ENCODE measurements at places on chromosomes 12 and 14.

GRCh38 chr12:2112401-2112800 lies 59.6 kb downstream of the CACNA1C start:
- DNase-seq = no peak

GRCh38 chr12:52392465-52393007 lies 7.1 kb upstream of the KRT84 start:
- no peak for DNase-seq

DNA sequence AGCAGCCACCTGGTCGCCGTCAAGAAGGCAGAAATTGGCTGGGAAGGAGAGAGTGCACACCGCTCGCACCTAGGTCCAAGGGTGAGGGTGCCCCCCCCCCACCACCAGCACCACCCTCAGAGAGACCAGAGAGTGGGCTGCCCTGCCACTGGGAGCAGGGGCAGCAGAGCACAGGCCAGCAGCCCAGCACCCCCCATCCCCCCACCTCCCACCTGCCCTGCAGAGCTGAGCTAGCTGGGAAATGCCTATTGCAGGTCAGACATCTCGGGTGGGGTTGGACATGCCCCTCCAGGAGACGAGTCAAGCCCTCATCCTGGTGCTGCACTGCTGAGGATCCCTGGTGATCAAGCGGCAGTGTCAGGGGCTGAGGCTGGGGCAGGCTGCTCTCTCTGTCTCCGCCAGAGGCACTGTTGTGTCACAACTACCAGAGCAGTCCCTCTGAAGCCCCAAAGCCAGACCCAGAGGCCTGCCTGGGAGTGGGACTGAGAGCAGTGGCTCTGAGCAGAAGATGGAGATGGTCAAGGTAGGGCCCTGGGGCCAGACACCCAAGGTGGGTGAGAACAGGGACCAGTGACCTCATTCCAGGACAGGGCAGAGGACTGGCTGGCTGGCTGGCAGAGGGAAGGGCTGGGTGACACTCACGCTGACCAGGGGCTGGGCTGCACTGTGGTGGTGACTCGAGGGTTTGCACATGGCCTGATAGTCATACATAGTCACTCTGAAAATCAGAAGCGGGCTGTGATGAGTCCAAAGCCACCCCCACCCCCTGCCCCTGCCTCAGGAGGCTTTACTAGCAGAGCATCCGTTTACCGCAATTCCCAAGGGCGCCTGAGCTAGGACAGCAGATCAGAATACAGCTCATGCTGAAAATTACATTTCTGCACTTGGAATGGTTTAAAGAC lies 19.7 kb upstream of the LRTM2 start:
- no peak for DNase-seq

DNA sequence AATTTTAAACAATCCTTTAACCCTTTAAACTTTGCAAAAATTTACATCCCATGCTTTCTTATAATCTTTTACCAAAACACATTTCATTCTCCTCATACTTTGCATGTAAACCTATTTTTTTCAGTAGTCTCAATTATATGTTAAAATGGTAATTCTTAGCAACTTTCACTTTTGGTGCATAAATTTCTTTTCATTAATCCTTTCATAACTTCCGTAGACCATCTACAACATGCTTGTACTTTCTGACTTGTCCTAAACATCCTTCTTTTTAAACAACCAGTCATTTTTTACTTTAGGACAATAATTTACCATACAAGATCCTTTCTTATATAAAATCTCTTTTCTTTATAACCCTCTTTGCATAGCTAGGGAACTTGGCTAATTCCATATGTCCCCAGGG lies 19.5 kb downstream of the CCDC91 start:
- DNase-seq = no peak

DNA sequence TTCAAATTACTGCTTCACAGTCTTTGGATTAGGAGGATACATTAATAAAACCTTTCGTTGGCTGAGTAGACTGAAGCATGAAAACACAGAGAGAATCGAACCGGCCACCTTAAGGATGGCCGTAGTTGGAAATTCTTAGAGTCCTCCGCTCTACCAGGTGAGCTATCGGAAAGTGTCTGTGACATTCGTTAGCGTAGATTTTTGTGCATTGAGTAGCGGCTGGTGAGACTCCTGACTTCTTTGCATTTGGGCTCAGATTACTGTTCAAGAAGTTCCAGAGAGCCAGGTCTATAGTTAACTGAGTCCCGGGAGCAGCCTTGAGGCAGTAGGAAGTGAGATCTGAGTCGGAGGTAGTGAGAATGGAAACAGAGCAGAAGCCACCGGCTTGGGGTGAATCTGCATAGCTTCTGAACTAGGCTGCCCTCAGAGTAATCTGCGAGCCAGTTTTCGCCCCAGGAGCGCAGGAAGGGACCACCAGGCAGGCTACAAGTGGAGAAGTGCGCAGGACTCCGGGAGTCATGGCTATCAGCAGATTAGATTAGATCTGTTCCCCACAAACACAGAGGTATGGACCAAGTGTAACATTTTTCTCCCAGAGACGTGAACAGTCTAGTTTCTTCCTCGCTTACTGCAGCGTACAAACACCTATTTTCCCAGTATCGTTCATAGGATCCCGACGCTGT lies 11.0 kb downstream of the OR6S1 start:
- no peak for DNase-seq

- DNase-seq = no peak
These were observed 11.6 kb upstream of the TMEM63C start for GRCh38 chr14:77170045-77170444.

DNA sequence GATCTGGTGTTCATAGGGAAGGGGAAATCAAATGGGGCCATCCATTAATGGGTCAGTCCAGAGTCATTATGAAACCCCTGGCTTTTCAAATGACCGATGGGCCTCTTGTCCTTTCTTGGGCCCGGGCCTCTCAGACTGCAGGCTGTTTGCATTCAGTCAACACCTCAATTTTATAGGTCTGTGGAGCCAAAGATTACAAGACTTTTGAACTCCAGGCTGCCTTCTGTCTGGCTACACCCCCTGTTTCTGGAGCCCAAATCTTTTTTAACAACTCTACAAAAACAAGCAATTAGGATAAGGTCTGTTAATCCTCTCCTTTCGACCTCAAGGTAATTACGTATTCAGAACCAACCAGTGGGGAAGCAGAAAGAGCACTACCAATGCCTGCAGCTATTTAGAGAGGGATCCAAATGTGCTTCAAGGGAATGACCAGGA lies 35.6 kb downstream of the DUSP6 start:
- no peak for DNase-seq

GRCh38 chr14:86654558-86655184 lies 1124.7 kb downstream of the FLRT2 start:
- no peak for DNase-seq

DNA sequence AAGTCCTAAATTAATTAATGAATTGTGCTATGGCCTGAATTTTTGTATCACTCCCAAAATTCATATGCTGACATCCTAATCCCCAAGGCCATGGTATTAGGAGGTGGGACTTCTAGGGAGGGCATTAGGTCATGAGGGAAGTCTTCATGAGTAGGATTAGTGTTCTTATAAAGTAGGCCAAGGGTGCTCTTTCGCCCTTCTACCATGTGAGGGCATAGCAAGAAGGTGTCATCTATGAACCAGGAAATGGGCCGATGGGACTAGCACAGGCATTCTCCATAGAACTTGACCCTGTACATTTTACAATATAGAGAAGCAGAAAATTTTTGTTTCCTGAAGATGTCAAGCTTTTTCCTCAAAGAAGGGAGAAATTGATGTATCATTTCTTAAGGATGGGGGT lies 12.5 kb downstream of the SYT10 start:
- no peak for DNase-seq

- DNase-seq = no peak
These were observed 61.7 kb downstream of the SUSD6 start for GRCh38 chr14:69673104-69673503.
